ENCODE measurements at places on chromosomes 2 and 18. TPM values are rescaled to one million over a fixed set of nuclear protein-coding genes. Genes with fewer than 3 reads are reported as not detected.

FAM98A gene
- total RNA-seq = 40.4 TPM

GPR148 gene
- not detected for total RNA-seq

MYO3B gene
- total RNA-seq = not detected

ITPRIPL1 gene
- total RNA-seq = 1.9 TPM

CPO gene
- total RNA-seq = not detected

VAMP5 gene
- total RNA-seq = 87.0 TPM

ALLC gene
- not detected for total RNA-seq

CCDC74B gene
- 7.2 TPM for total RNA-seq

GPR45 gene
- not detected for total RNA-seq

ZBTB7C gene
- total RNA-seq = 15.0 TPM

CRACDL gene
- total RNA-seq = 17.8 TPM

WDSUB1 gene
- 16.5 TPM for total RNA-seq

LOXHD1 gene
- total RNA-seq = 2.9 TPM

MYL1 gene
- not detected for total RNA-seq

MAP2 gene
- 22.6 TPM for total RNA-seq

THUMPD2 gene
- 10.0 TPM for total RNA-seq

SERPINB3 gene
- not detected for total RNA-seq

TBR1 gene
- total RNA-seq = not detected

HMSD gene
- 1.6 TPM for total RNA-seq

GAREM2 gene
- total RNA-seq = 2.0 TPM

SESTD1 gene
- total RNA-seq = 107 TPM

PPP1R1C gene
- 2.9 TPM for total RNA-seq

TEX44 gene
- not detected for total RNA-seq

Data from lower lobe of right lung (tissue), 2 donors.